ENCODE measurements at places on chromosomes 1 and 21. TPM values are rescaled to one million over a fixed set of nuclear protein-coding genes. Genes with fewer than 3 reads are reported as not detected.

RAD54L gene
- total RNA-seq: 2.9 TPM

PLA2G2E gene
- not detected for total RNA-seq

FAM131C gene
- total RNA-seq: 2.8 TPM

GBP6 gene
- total RNA-seq: 0.50 TPM

LCA5L gene
- 2.1 TPM for total RNA-seq

S100B gene
- 415 TPM for total RNA-seq

DDOST gene
- total RNA-seq: 205 TPM

S100A14 gene
- not detected for total RNA-seq

DNA sequence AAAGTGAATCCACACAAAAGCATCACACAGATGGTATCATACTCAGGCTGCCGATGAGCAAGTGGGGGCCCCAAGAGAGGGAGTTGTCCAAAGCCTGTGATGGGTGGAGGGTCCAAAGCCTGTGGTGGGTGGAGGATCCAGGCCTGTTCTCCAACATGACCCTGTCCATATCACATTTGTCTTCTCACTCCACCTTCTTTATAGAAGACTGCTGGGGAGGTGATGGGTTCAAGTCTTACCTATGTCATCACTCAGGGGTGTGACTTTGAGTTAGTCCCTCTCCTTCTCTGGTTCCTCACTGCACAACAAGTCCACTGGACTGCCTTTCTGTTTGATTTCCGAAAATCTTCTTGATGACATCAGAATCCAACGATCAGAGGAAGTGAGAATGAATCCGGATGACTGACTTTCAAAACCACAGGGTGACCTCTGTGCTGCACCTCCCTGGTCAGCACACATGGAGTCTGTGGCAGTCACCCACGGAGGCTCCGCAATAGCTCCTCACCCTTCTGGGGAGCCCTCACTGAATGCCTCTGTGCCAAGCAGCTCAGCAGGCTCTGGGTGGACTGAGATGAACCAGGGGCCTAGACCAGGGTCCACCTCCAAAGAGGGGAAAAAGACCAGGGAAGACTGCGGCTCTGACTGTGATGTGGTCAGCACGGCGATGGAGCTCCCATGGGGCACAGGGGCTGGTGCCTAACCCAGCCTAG is 166.8 kb downstream of the HIVEP3 start:
- no peak for DNase-seq

- no peak for DNase-seq
Observed at GRCh38 chr1:192846950-192847349, 38.1 kb downstream of the RGS2 start.

- DNase-seq: no peak
Observed at GRCh38 chr1:84504580-84505492, 1.4 kb upstream of the SPATA1 start.

DNA sequence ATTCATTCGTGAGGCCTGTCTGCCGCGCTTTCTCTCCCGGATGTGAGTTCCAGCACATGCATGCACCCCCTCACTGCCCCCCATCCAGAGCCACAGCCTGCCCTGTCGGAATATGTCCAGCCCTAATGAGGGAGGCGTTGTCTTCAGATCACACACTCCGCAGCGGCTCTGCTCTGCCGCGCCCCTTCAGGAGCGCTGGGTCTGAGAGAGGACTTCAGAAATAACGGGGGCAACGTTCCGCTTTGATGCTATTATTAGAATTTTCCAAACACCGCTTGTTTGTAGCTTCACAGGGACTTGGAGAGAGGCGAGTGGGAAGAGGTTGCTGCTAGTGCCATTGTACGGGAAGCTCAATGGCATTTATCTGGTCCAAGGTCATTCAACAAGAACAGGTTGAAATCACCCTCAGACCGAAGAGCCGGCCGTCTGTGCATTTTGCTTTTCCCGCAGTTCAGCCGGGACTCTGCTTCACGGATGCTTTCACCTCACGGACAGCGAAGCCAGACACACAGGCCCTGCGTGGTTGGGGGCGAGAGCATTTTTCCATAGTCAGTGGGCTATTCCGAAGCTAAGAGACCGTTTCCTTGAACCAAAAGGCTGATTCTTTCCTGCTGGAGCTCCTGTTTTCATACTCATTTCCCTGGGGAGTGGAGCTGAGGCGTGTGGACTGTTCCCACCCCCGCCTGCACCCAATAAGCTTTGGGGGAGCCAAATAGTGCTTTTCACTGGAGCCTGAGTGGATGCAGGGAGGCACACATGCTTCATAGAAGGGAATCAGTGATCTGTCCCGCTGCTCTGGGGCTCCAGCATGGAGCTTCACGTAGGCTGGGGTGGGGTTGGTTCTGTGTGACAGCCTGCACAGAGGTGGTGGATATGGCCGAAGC is 69.7 kb downstream of the GALNT2 start:
- DNase-seq: peak; percentile 51

- DNase-seq: no peak
Observed at GRCh38 chr1:59678493-59679228, 136.1 kb upstream of the HOOK1 start.

GRCh38 chr1:22888320-22889075 is 84.2 kb downstream of the LACTBL1 start:
- no peak for DNase-seq

DNA sequence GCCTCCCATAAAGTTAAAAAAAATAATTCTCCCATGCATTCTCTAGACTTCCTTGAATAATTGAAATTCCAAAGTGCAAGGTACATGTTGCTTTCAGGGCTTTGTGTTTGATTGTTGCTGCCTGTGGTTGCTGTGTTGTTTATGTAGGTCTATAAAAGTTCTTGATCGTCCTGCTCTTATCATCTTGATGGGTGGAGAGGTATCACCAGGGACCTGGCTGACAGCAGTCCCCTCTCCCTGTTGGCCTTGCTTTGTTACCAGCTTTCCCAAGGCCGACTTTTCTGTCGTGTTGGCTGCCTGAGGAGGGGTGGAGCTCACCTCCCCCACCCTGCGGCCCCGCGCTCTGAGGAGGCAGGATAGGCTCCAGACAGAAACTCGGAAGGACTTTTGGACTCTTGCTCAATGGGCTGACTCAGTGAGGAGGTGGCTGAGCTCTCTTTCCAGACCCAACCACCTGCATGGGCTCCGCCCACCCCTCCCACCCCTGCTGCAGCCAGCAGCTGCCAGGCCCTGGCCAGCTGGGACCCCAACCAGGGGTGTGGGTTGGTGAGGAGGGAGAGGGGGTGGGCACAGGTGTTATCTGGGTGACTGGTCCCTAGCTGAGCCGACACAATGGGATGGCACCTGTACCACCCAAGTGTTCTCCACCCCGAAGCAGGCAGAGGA is 2.0 kb downstream of the INAVA start:
- DNase-seq: no peak

DNA sequence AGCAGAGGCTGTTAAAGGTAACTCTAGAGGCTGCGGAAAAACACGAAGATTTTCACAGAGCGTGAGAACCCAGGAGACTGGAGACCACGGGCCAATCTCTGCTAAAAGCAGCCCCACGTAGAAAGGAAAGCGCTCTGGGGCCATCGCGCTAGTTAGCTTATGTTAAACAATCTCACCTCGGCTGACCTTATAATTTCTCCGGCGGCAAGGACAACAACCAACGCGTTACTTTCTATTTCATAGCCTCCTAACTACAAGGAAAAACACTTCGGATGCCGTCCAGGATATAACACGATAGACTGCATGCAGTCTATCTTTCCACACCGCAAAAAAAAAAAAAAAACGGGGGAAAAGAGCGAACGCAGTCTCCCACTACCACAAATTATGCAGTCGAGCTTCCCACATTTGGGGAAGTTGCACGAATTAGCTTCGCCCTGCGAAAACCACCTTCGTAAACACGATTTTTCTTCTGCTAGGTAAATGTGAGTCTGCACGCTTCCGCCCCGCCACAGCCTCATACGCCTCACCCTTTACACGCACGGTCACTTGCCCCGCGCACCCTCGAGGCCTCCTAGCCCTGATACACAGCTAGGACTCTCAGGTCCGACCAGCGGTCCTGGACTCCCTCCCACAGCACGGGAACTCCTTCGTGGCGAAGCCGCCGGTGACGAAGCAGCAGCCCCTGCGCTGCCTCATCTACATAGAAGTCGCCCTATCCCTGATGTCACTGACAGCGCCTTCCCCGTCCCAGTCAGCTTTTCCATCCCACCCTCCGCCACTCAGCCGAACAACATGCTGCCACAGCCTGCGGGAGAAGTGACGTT is 87.8 kb downstream of the PRKAB2 start:
- DNase-seq: peak; percentile 85

DNA sequence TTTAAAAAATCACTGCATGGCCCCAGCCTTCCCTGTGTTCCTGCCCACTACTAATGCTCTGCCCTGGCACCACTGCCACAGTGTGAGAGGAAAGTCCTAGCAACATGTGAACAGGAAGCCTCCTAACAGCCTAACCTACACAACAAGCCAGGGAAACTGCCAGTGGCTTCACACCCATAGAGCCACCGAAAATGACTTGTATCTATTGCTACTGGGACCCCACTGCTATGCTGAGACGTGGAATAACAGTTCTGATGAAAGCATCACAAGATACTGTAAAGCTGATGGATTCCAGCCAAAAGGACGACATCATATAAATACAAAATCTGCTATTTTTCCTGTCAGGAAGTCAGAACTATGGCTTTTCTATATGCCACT is 74.9 kb downstream of the JAK1 start:
- no peak for DNase-seq

DNA sequence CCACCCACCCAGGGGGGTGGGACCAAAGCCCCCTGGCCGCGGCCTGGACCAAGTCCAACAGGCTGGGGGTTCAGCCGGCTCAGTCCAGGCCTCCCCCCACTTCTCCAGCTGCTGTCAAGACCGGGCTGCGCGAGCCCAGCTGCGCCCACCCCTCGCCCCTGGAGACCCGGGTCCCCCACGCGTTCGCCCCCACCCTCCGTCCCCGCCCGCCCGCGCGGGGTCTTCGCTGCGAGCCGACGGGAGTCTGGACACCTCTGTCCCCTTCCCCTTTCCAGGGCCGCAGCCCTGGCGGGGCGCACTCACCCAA is 253 bp downstream of the RAP1GAP start:
- DNase-seq: no peak

DNA sequence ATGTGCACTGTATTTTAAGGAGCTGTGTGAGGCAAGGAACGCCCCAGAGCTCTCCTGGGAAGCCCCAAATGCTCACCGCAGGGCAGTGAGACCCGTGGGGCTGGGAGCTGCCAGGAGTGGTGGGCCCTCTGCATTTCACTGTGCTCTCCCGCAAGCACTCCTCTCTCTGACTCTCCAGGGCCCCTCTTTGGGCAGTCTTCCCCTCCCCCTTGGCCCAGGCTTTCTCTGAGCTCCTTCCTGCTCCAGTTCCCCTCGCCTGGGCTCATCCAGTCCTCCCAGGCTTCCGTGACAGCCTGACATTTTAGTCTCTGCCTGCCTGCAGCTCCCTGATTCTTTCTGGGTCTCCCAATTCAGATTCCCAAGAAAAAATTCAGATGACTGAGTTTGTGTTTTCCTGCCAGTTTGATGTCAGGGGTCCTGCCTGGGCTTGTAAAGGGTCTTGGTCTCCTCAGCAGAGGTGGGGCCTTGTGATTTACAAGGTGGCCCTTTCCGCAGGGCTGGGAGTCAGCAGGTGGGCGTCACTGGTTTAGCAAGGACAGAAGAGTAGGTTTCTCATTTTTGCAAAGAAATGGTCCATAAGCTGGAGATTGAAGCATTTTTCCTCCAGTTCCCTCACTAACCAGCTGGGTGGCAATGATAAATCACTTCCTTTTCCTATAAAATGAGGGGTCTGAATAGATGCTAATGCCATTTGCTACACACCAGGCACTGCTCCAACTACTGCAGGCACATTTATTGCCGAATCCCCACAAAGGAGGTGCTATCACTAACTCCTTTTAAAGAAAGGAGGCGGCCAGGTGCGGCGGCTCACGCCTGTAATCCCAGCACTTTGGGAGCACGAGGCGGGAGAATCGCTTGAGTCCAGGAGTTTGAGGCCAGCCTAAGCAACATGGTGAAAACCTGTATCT is 1.9 kb upstream of the CA6 start:
- DNase-seq: no peak

- DNase-seq: peak; percentile 72
Observed at GRCh38 chr21:17612565-17613241, at the start of gene BTG3. Gene BTG3, minus strand, starts transcription at chr21:17612901. Its CDS starts 3,757 bp downstream, at chr21:17609144.

DNA sequence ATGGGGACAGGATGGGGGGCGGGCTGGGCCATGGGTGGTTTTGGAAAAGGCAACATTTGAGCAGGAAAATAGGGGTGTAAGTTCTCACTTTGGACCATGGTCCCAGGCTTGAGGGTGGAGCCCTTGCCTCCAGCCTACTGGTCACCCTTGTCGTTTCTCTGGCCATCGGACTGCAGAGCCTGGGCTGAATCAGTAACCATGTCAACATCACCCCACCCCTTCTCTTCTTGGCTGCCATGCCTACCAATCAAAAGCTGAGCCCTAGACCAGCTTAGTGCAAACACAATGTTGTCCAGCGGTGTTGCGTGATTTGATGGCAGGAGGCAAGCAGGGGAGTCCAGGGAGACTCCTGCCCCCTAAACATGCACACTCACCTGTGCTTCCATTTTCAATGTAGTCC is 231.0 kb upstream of the KAZN start:
- DNase-seq: no peak

GRCh38 chr1:177448652-177449357 is 278.0 kb downstream of the BRINP2 start:
- no peak for DNase-seq

DNA sequence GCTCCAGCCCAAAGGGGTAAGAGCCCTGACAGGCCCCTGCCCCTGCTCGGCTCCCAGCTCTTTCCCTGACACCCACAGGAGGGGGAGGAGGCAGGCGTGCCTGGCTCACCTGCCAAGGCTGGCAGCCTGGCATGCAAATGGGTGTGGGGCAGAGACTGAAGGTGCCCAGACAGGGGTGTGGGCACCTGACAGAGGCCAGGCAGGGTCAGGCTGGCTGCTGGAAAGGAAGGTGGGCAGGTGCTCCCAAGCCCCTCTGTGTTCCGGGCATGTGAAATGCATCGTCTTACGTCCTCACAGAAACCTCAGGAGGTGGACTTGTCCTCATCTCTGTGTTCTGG is 19.4 kb upstream of the CASZ1 start:
- no peak for DNase-seq

GRCh38 chr1:203197625-203198024 is 11.1 kb upstream of the CHI3L1 start:
- DNase-seq: no peak

Data from spinal cord (tissue), 10 donors.